ENCODE measurements at places on chromosomes 13 and 19.

- peak; percentile 41 for DNase-seq
Measured at GRCh38 chr13:43389573-43389972, 366.2 kb downstream of the DNAJC15 start.

GRCh38 chr13:44810061-44810840, 179.0 kb downstream of the NUFIP1 start:
- DNase-seq: peak; percentile 46

DNA sequence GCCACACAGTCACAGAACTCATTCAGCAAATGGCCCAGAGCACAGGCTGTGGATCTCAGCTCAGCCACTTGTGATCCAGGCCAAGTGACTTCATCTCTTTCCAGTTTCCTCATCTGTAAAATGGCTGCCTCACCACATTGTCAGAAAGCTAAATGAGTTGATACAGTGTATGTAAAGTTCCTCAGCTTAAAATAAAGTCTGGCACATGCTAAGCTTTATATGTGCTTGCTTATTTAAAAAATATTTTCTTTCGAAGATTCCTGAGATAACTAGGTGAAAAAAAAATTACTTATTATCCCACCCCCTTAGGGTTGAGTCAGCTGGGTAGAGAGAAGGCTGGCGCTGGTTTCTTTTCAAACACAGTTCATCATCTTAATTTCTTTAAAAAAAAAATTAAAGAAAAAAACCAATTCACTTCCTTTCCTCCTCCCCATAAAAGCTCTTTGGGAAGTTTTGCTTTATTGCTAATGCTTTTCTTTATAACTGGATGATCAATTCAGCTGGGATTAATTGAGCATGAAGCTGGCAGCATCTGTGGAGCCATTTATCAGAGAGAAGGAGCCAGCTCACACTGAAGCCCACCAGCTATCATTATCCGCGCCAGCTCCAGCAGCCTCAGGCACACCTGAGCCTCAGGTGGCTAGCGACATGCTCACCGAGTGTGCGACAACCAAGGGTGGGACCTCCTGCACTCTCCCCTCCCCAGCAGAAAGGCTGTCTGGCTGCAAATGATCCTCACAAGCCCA, 354.9 kb downstream of the FOXO1 start:
- DNase-seq: peak; percentile 38

- DNase-seq: no peak
Measured at GRCh38 chr13:83941701-83942335, 59.5 kb upstream of the SLITRK1 start.

DNA sequence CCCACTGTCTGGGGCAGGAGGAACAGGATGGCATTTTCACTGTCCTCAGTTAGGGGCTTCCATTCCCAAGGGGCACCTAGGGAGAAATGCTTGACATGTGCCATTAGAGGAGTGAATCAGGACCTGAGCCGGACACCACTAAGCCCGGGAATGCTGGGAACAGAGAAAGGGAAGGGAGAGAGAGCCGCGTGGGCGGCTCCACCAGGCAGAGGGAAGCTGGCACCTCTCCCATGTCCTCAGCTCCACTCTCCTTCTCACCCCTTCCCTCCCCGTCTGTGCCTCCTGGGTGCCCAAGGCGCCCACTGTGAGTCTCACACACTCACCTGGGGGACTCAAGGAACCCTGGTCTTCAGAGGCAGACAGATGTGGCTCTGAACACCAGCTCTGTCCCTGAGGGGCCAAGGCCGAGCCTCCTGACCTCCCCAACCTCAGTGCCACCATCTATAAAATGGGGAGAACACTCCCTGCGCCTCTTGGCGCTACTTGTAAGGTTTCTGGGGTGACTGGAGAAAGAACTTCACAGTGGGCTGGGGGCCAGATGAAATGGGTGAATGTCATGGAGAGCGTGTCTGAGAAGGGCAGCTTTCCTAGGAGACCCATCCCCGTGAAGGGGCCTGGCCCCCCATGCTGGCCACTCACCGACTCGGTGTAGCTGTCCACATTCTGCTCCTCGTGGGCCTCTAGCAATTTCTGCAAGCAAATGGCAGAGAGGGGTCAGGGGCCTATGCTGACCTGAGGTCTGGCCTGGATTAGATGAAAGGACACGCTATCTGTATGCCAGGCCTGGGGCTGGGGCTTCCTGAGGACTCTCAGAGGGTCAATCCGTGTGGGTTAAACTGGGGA, 5.3 kb upstream of the KPTN start:
- DNase-seq: no peak

GRCh38 chr13:95234242-95234641, 67.0 kb downstream of the ABCC4 start:
- DNase-seq: no peak

DNA sequence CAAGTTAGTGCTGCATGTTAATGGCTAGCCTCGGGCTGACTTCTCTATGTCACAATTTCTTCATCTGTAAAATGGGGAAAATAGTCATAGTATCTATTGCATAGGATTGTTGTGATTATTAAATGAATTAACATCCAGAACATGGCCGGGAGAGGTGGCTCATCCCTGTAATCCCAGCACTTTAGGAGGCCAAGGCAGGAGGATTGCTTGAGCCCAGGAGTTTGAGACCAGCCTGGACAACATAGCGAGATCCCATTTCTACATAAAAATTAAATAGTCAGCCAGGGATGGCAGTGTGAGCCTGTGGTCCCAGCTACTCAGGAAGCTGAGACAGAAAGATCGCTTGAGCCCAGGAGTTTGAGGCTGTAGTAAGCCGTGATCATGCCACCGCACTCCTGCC, 21.8 kb upstream of the FBL start:
- DNase-seq: no peak

- DNase-seq: no peak
Measured at GRCh38 chr19:29003641-29004409, 209.1 kb downstream of the UQCRFS1 start.

DNA sequence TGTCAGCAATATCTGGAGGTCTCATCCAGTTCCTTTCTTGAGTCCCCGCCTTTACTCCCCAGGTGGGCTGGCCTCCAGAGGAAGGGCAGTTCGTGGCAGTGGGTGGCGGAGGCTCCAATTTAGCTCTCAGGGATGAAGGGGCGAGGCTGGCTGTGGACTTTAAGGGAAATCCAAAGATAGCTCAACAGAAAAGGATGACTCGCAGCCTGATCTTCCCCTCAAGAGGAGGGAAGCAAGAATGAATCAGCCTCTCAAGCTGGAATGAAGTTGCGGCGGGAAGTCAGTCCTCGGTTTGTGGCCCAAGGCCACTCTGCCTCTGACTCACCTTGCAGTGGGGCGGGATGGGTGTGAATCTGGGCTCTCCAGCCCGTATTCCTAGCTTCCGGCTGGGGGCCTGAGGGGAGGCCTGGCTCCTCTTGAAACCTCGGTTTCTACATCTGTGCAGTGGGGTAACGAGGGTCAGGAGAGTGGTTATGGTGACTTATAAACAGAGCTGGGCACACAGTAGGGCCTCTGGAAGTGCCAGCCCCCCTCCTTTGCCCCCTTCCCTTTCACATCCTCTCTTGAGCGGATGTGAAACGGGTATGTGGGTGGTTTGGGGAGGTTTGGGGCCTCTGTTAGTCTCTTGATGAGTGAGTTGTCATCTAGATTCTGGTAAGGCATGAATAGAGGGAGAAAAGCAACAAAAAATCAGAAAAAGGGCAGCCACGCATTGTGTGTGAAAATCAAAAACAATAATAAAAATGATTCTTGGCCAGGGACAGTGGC, 10.5 kb upstream of the SMG9 start:
- DNase-seq: peak; percentile 96

GRCh38 chr13:96744367-96745331, 249.6 kb downstream of the OXGR1 start:
- DNase-seq: no peak

GRCh38 chr19:8682931-8683330, 15.7 kb downstream of the ACTL9 start:
- no peak for DNase-seq

DNA sequence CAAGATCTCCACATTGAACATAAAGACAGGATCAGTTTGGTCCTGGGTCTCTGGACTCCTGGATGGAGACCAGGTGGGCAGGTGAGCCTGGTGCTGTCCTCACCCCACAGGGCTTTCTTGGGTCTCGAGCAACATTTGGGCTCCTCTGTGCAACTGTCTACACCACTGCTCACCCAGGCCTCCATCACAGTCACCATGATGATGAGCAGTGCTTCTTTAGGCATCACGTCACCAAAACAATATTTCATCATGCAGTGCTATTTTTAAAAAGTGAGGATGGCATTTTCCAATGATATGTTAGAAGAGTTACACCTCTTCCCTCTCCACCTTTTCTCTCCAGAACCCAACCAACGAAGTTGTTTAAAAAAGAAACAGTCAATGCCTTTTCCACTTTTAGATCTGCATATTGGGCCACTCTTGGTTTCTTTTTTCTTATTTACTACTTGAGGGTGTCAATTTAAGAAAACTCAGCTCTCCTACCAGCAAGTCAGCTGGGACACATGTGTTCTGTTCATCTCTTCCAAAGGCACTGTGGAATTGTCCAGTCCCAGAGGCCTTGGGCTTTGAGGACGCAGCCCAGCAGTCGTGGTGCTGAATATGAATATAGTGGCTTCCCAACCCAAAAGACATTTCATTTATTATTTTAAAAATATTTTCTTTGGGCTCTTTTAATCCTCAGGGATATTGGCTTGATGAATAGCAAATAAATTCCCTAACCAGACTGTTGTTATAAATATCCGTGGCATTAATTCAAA, 405.7 kb downstream of the KCNRG start:
- DNase-seq: no peak

DNA sequence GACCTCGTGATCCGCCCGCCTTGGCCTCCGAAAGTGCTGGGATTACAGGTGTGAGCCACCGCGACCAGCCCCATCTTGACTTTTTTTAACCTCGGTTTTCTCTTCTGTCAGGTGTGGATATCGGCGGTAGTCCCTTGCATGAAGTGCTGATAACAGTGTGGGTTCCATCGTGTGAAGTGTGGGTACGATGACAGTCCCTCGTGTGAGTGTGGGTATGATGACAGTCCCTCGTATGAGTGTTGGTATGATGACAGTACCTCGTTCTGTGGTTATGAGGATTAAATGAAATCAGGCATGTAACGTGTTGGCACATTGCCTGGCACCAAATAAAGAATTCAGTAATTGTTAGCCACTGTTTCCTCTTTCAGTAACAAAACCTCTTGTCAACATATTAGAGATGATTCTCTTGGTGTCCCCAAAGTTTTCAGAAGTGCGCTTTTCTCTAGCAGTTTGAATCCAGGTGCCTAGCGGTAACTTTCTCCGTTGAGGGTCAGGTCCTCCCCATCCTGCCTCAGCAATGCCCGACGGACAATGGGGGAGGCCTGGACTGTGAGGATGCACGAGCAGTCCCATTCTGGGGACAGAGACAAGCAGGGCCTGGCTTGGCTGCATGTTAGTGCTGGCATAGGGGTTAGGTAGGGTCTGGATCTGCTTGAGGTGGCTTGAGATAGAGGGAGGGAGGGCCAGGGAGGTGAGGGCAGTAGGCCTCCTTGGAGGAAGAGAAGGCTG, 15.3 kb downstream of the GATAD2A start:
- peak; percentile 75 for DNase-seq

- no peak for DNase-seq
Measured at GRCh38 chr19:46959894-46960556, 59.6 kb upstream of the NPAS1 start.

DNA sequence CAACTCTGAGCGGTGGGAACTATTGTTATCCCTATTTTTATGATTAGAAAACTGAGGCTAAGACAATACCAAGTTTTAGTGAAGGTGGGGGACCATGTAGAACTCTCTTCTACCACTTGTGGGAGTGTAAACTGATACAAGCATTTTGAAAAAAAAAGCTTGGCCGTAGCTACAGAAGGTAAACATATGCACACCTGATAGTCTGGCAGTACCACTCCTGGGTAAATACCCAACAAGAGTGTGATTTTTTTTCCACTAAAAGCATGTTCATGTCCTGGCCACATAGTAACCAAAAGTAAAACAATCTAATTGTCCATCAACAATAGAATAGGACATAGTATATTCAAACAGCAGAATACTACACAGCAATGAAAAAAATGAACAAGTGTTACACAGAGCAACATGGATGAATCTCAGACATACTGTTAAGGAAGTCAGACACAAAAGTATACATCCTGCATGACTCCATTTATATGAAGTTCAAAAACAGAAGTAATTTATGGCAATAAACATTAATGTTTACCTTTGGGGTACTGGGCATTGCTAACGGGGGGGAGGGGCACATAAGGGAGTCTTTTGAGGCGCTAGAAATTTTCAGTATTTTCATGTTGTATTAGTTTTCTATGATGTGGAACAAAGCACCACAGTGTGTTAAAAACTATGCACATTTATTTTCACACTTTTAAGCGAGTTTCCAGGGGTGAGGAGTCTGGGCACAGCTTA, 6.4 kb upstream of the SPATA13 start:
- no peak for DNase-seq

GRCh38 chr13:94408314-94409036, 71.0 kb downstream of the DCT start:
- no peak for DNase-seq

GRCh38 chr19:2841855-2842574, 740 bp downstream of the ZNF555 start:
- peak; percentile 51 for DNase-seq

DNA sequence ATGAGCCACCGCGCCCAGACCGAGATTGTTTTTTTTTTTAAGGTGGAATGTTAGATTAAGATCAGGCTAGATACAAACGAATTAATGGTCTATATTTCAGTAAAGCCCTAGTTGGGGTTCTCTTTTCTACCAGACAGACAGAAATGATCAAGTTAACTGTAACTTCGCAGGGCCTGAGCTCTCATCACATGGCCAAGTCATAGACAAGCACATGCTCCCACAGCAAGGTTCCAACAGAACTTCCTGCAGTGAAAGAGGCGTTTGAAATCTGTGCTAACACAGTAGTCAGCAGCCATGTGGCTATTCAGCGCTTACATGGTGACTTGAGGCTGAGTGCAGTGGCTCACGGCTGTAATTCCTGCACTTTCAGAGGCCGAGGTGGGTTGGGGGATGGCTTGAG, 34.7 kb upstream of the SEMA6B start:
- DNase-seq: peak; percentile 74

DNA sequence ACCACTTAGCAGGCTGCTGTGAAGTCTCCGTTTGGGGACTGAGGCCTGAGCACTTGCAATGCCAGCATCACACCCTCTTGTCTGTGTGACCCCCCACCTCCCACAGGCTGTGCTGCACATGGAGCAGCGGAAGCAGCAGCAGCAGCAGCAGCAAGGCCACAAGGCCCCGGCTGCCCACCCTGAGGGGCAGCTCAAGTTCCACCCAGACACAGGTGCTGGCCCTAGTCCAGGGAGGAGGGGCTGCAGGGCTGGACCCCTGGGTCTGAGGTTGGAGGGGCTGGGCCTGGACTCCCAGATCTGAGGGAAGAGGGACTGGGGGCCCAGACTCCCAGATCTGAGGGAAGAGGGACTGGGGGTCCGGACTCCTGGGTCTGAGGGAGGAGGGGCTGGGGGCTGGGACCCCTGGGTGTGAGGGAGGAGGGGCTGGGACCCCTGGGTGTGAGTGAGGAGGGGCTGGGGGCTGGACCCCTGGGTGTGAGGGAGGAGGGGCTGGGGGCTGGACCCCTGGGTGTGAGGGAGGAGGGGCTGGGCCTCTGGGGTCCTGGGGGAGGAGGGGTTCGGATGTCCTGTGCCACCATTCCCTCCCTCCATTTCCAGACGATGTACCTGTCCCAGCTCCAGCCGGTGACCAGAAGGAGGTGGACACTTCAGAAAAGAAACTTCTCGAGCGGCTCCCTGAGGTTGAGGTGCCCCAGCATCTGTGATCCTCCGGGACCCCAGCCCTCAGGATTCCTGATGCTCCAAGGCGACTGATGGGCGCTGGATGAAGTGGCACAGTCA, 11.6 kb upstream of the DHDH start:
- DNase-seq: no peak

GRCh38 chr13:60463787-60464186, 66.8 kb downstream of the TDRD3 start:
- no peak for DNase-seq

Measured in suppressor macrophage (primary cell).